ENCODE measurements at places on chromosomes 1 and 21.

- DNase-seq = no peak
Observed at GRCh38 chr1:19083081-19083480, 126.6 kb upstream of the IFFO2 start.

- DNase-seq = no peak
Observed at GRCh38 chr1:42941640-42942330, 16.9 kb downstream of the SLC2A1 start.

GRCh38 chr1:63547621-63548294 is 24.4 kb downstream of the EFCAB7 start:
- DNase-seq = no peak

DNA sequence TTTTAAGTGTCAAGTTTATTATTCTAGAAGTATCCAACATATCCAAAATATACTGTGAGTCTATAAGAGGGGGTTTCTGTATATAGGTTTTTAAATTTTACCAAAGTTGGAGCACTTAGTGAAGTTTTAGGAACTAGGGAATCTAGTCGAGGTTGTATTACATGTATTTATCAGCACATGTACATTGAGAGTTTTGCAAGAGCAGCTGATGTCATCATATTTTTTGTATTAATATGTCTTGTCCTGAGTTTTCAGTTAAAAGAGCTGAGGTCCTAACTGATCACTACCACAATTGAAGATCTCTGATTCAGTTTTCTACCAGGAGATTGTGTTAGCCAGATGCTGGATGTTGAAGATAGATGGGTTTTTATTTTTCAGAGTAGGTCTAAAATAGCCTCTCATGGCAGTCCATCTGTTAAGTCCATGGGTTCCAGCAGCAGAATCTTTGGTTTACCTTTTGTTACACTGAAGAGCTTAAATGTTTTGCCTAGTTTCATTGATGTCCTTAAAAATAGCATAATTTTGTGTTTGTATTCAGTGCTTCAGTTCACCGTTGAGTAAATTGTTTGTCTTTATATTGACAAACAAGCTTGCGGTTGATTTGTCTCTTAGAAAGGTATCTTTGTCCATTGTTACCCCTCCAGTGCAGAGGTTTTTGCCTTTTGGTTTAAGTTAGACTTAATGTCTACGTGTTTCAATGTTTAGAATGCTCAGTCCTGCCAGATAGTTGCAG is 16.0 kb downstream of the YBX1 start:
- DNase-seq = no peak

- DNase-seq = no peak
Observed at GRCh38 chr1:240474133-240474614, 137.8 kb downstream of the GREM2 start.

Data from stimulated activated CD4-positive, alpha-beta T cell treated with anti-CD3 and anti-CD28 coated beads, Interleukin-15, amount 100 ng/mL, for 1 hour (primary cell).